ENCODE measurements at places on chromosomes 4 and X. TPM values are rescaled to one million over a fixed set of nuclear protein-coding genes. Genes with fewer than 3 reads are reported as not detected.

Gene PLAC8
- not detected for total RNA-seq

Gene EPHA5
- total RNA-seq: not detected

Gene TXLNG
- 7.1 TPM for total RNA-seq

Gene ASB5
- total RNA-seq: under 0.01 TPM

Gene PCSK1N
- 0.11 TPM for total RNA-seq

Gene STS
- total RNA-seq: 8.9 TPM

Gene ARL13A
- not detected for total RNA-seq

Gene UTP3
- 17.0 TPM for total RNA-seq

Gene CCDC160
- total RNA-seq: not detected

All from dermis lymphatic vessel endothelial cell (primary cell).